ENCODE measurements at places on chromosomes 2 and 18. TPM values are rescaled to one million over a fixed set of nuclear protein-coding genes. Genes with fewer than 3 reads are reported as not detected.

The BMP10 gene
- not detected for polyA plus RNA-seq

The MAP3K20 gene
- 42.9 TPM for polyA plus RNA-seq

The PIGN gene
- polyA plus RNA-seq = 23.6 TPM

The SCN7A gene
- polyA plus RNA-seq = 45.2 TPM

The ACTG2 gene
- polyA plus RNA-seq = 24.3 TPM

The SERPINB13 gene
- not detected for polyA plus RNA-seq

The SLC4A5 gene
- polyA plus RNA-seq = 9.9 TPM

The TGFA gene
- 0.77 TPM for polyA plus RNA-seq

The DNAJC5G gene
- polyA plus RNA-seq = not detected

DNA sequence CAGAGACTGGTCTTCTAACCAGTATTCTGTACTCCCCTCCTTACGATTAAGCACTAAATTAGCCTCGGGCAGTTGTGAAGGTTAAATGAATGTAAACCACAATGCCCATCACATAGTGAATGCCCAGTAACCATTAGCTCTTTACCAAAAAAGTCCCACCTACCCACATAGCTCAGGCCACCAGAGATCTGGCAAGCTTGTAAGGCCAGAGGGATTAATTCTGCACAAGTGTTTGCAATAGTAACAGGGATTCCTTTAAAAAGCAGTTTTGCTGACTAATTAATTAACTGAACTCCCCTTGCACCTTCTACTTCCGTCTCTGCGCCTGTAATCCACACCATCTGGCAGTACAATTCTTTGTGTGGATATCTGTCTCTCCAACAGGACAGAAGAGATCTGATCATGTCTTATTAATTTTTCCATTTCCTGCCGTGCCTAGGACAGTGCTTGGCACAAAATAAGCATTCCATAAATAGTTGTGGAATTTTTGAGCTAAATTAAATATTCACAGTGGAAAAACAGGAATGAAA lies 36.2 kb upstream of the IGFBP2 start:
- no peak for DNase-seq

DNA sequence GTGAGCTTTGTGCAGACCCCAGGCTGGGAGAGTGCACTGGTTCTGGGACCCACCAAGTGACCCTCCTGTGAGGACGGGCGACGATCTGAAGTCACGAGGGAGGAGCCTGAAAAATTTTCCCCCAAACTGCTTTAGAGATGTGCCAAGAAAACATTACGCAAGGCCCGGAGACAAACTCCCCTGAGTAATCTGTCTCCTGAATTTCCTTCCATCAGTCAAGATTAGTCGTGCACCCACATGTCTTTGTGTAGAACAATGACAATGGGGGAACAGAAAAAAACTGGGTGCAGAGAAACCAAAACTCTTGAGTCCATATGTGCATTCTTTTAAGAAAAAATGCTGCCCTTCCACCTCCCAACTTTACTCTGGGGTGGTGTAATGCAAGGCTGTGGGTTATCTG lies 12.6 kb upstream of the NCK2 start:
- DNase-seq = no peak

GRCh38 chr18:36535202-36535935 lies 237.9 kb downstream of the FHOD3 start:
- DNase-seq = no peak

DNA sequence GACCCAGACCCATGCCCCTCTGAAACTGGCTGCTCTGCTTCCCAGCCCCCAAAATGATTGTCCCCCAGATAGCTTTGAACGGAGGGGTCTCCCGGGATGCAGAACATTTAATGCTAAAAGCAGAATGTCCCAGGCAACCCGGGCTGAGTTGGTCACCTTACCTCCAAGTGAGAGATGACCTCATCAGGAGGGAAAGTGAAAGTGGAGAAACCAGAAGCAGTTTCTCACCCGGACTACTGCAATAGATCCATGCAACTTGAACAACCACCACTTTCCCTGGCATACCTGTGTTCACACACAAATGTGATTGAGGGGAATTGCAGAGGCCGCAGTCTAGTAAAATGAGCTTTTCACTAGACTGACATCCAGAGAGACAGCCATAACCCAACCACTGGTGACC lies 75.3 kb upstream of the NPAS2 start:
- DNase-seq = no peak

DNA sequence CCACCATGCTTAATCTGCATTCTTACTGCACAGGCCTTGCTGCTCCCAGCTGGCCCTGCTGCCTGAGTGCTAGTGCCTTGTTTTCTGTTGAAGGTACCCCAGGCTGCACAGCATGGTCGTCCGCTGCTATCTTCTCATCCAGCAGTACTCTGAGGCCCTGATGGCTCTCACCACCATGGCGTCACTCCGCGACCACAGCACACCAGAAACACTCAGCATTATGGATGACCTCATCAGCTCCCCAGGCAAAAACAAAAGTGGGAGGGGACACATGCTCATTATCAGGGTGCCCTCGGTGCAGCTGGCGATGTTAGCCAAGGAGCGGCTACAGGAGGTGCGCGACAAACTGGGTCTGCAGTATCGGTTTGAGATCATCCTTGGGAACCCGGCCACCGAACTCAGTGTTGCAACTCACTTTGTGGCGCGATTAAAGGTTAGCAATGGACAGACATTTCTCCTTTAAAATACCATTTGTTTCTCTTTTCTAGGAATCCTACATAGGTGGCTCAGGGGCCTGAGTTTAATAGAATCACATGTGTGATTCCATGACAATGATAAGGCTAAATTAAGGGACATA lies 110.5 kb downstream of the ESCO1 start:
- no peak for DNase-seq

- no peak for DNase-seq
These were observed 60.7 kb downstream of the CXCR4 start for GRCh38 chr2:136057023-136057801.

GRCh38 chr2:183993052-183993451 lies 605.3 kb upstream of the ZNF804A start:
- DNase-seq = no peak

DNA sequence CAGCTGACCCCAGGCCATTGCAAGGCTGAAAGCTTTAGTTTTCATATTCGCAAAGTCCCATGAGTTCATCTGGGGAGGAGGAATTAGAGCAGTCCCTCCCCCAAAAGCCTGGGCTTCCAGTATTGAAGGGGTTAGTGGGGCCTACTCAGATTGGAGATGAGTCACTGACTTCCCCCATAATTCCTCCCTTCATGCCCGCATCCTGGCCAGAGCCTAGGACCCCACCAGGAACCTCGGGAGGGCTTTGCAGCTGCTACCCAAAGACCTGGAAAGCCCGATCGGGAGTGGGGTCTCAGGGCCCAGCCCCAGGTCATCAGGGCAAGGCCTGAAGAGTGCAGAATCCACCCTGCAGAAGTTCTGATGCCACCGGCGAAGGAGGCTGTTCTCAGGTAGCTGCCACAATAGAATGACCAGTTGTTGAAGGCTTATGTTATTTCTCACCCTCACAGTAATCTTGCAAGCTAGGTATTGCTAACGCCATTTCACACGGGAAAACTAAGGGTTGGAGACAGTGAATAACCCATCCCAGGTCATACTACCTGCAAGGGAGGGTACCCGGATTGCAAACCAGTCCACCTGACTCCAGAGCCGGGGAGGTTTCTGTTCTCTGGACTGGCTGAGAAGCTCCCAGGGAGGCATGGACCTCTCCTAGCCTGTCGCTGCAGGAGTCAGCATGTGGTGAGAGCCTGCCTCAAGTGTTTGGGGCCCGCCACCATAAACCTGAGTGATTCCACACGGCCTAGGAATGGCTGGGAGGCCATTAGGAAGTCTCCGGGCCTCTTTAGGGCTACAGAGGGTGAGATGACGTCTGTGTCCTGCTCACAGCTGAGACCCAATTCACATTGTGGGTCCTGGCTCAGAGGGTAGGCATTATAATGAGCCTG lies 5.8 kb upstream of the ARID5A start:
- DNase-seq = no peak

DNA sequence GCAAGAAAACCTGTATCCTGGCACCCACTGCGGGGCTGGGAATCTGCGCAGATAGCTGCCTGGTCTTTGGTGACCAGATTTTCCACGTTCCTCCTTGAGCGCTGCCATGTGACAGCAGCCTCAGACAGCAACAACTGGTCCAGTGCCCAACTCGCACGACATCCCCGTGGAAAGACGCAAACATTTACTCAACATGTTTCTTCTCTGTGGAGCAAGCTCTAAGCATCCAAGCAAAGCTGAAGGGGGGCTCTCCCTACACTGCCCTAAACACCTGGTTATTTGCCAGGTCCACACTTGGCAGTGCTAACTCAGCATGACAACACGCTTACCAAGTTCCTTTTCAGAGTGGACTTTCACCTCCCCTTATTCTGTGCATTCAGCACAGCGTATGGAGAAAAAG lies 11.3 kb downstream of the ZNF516 start:
- no peak for DNase-seq

- no peak for DNase-seq
These were observed 23.7 kb upstream of the MSGN1 start for GRCh38 chr2:17792515-17792914.

DNA sequence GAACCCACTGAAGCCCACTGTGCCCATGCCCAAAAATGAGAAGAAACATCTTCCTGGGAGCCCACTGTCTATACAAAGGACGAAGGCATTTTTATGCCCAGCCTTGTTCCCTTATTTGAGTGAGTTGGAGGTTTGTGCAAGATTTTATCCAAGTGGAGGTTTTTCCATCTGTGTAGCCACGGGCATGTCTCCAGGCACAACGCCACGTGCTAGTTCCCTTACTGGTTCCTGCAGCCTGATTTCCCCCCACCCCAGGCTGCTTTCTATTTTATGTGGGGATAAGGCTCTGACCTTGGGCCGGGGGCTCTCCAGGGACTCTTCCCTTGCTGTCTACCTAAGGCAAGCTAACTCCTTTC lies 22.2 kb upstream of the TXNL4A start:
- no peak for DNase-seq

DNA sequence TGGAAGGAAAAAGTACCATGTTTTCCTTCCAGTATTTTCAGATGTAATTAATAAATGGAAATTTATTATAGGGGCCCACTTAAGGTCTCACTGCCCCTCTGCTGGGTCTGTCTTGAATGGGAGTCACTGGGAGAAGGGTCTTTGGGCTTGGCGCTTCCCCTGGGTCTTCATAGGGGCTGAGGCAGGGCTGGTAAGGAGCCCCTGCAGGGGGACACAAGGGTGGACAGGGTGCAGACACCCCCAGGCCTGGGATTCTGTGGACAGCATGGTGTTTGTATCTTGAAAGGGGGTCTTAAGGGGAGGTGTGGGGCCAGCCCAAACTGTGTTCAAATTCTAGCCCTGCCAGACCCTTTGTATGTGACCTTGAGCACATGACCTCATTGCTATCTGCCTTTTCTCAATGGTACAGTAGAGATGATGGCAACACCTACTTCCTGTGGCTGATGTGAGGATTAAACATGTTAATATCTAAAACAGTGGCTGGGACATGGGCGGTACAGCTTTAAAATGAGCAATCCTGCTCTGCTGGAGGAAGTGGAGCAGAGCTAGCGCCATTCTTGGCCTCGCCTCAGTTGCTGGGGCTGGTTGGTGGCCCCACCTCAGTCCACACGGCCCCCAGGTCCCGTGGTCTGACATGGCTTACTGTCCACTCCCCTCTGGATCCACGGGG lies 71.6 kb downstream of the GNAL start:
- DNase-seq = no peak

DNA sequence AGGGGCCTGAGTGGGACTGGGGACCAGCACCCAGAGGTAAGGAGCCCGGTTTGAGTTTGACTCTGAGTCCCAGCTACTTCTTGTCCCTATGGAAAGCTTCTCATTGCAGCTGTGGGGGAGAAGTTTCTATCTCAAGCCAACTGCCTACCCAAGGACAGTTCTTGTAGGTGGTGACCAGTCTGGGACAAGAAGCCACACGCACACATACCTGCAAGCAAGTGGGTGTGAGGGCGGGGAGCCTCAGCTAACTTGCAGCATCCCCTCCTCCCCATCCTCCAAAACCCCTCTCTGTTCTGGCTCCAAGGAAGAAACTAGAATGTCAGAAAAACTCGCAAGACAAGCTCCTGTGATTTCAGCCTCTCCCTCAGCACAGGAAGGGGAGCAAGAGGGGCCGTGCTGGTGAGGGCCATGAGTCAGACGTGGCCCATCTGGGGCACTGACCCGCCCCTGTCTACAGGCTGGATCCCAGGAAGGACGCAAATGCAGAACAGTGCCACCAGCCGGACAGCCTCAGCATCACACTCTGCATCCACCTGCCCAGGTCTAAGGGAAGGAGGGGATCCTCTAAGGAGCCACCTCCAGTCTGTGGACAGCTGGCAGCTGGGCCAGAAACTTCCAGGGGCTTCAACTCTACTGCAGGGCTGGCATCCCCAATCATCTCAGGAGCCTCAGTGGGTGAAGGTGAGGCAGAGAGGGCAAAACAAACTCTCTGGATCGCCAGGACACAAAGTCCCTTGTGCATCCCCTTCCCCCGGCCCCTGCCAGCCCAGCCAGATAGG lies 103.4 kb downstream of the TNS1 start:
- DNase-seq = no peak

- DNase-seq = no peak
These were observed 130.9 kb downstream of the GLI2 start for GRCh38 chr2:120866483-120867140.

- no peak for DNase-seq
These were observed 30.0 kb downstream of the ZNF638 start for GRCh38 chr2:71361631-71362030.

- DNase-seq = no peak
These were observed 61.1 kb downstream of the MEIS1 start for GRCh38 chr2:66495788-66496640.

DNA sequence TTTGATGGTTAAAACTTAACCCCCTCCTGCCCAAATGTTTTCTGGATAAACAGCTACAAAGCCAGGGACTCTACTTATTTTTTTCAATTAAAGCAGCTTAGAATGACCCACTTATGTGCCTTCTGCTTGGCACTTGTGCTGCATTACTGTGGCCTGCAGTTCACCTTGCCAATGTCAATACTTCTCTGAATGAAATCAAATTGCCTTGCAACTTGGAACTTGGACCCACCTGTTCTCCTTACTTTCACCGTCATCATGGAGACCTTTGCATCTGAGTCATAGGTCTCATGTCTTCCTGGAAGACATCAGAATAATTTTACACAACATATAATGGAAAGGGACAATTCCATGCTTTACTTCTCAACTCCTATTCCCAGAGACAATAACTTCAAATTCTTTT lies 92.1 kb upstream of the FHL2 start:
- DNase-seq = no peak

GRCh38 chr18:6994771-6995430 lies 122.7 kb downstream of the LAMA1 start:
- no peak for DNase-seq

GRCh38 chr18:44771572-44771955 lies 90.9 kb downstream of the SETBP1 start:
- DNase-seq = no peak

DNA sequence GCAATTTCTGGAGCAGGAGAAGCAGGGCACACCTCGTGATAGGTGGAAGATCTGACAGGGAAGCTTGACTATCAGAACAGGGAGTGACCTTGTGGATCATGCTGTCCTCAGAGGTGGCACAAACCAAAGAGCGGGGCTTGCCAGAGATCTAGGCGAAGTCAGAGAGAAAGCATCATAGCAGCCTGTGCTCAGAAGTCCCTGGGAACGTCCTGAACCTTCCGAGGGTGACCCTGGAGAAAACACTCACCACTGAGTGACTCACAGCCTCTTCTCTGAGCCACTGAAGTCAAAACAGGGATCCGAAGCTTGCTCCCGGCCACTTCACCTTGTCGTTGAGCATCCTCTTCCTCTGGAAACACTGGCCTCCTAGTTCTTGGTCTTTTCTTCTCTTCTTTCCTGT lies 56.7 kb downstream of the IL1R2 start:
- DNase-seq = no peak

GRCh38 chr2:171729952-171730317 lies 42.7 kb downstream of the DYNC1I2 start:
- DNase-seq = no peak

- no peak for DNase-seq
These were observed 4.8 kb upstream of the MALL start for GRCh38 chr2:110120171-110121051.
